ENCODE measurements at places on chromosomes 13 and 19. TPM values are rescaled to one million over a fixed set of nuclear protein-coding genes. Genes with fewer than 3 reads are reported as not detected.

DNA sequence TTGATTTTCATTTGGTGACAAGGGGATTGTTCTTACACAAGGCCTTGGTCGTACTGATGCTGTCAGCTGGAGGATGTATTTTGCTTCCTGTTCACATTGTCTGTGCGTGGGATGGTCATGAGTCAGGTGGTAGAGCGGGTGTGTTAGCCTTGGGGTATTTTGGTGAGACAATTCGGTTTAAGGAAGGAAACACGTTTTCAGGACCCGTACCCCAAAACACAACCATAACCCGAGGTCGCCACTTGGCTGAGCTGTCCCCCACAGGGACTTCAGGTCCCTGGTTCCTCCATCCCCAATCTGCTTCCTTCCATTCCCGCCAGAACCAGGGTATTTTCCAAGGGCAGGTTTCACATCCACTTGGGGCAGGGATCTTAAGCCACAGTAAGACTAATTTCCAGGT, 15.0 kb downstream of the MYO9B start:
- DNase-seq, result no peak

GRCh38 chr19:51377422-51377821, 5.0 kb upstream of the NKG7 start:
- DNase-seq, result no peak

- DNase-seq, result no peak
Observed at GRCh38 chr13:99506634-99507033, 5.4 kb downstream of the TM9SF2 start.

DNA sequence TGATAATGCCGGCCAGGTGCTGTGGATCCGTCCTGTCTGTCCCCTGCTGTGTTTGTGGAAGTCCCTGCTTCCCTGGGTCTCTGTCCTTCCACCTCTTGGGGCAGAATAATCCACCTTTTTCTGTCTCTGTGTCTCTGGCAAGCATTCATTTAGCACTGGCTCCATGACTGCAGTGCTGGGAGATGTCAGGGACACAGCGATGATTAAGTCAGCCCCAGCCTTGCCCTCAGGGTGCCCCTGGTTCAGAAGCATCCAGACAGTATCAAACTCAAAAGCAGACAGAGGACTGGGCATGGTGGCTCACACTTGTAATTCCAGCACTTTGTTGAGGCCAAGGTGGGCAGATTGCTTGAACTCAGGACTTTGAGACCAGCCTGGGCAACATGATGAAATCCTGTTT, 1.5 kb downstream of the HIPK4 start:
- DNase-seq, result no peak

DNA sequence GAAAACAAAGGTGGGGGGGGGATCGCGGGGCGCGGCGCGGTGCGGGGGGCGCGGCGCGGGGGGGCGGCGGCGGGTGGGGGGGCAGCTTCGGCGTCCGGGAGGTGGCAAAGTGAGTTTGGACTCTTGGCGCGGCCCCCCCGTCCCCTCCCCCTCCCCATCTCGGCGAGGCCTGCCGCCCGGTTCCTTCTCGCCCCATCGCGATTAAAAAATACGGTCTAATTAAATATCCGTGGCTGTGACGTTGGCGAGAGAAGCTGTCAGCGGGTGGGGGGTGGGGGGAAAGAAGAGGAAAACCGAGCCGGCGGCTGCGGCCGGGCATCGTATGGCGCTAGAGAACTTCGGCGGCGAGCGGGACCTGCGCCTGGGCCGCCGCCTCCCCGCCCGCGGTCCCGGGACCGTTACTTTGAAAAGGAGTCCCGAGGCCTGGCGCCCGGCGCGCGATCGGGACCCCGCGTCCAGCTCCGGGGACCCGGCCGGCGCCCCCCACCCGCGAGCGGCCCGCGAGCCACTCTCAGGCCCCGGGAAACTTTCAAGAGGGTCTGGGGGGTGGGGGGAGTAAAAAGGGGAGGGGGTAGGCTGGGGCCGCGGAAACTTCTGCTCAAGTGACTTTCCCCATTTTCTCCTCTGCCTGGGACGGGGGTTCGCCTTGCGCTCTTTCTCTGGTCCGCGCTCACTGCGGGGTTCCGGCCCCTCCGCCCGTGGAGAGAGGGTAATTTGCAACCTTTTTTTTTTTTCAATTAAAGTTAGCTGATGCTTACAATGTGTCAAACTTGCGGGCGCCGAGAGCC, 146.3 kb upstream of the ZNF536 start:
- no peak for DNase-seq

- DNase-seq, result no peak
Observed at GRCh38 chr13:78680576-78681350, 21.8 kb upstream of the OBI1 start.

GRCh38 chr13:49516467-49516866, 20.7 kb downstream of the PHF11 start:
- no peak for DNase-seq

SPACA4 gene
- polyA plus RNA-seq, result not detected

GRCh38 chr13:40966298-40966697, 52.8 kb downstream of the ELF1 start:
- no peak for DNase-seq

- DNase-seq, result no peak
Observed at GRCh38 chr19:53545271-53546065, 7.5 kb downstream of the ZNF331 start.

DNA sequence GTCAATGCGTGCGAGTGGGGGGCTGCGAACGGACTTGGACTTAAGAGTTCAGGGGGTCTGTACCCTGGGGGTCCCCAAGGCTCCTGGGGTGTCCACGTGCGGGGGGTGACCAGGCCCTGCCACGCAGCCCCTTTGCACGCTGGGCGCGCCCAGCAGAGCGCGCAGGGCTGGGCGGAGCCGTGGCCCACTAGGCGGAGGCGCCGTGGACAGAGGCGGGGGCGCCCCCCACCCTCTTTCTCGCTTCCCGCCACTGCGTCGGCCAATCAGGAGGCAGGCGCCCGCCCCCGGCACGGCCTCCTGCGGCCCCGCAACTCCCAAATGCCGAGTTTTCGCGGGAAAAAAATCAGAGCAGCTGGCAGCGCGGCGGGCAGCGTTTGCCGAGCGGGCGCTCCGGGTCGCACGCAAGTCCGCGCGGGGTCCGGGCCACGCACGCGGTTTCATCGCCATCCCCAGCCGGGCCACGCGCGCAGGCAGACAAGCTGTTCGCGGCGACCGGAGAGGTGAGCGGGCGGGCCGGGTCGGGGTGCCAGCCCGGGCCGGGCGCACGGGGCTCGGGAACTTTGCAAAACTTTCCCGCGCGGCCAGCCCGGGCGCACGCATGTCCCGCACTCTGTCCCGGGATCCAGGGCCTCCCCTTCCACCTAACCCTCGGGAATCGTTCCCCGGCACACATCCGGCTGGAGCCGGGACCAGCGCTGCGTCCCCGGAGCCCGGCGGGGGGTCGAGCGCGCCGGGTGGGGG, at the start of gene UHRF1:
Gene UHRF1 (plus strand): TSS at position 346 of the 741 bp plus-strand sequence. CDS start 1,385 bp downstream, outside the sequence.
- no peak for DNase-seq

HCST gene
- 122 TPM for polyA plus RNA-seq

- no peak for DNase-seq
Observed at GRCh38 chr13:23321535-23322241, 111.8 kb downstream of the SACS start.

- DNase-seq, result no peak
Observed at GRCh38 chr13:80386002-80386401, 45.1 kb upstream of the SPRY2 start.

GRCh38 chr13:79307866-79308298, 98.2 kb downstream of the RBM26 start:
- no peak for DNase-seq

DNA sequence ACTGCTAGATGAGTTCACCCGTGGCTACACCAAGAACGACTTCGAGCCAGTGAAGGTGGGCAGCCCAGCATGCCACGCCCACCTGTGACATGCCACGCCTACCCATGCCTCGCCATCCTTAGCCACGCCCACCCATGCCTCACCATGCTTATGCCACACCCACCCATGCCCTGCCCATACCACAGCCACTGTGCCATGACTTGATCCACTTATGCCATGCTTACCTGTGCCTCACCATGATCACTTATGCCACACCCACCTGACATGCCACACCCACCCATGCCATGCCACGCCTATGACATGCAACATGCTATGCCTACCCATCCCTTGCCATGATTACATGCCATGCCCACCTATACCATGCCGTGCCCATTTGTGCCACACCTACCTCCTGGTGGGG, 12.9 kb upstream of the USE1 start:
- peak; percentile 56 for DNase-seq

ZNF44 gene
- polyA plus RNA-seq, result 10.8 TPM

- DNase-seq, result no peak
Observed at GRCh38 chr13:22243469-22244163, 572.7 kb downstream of the FGF9 start.

EPSTI1 gene
- 11.4 TPM for polyA plus RNA-seq

KIR3DL2 gene
- polyA plus RNA-seq, result 0.59 TPM

- DNase-seq, result no peak
Observed at GRCh38 chr19:28426110-28426729, 786.7 kb downstream of the UQCRFS1 start.

DNA sequence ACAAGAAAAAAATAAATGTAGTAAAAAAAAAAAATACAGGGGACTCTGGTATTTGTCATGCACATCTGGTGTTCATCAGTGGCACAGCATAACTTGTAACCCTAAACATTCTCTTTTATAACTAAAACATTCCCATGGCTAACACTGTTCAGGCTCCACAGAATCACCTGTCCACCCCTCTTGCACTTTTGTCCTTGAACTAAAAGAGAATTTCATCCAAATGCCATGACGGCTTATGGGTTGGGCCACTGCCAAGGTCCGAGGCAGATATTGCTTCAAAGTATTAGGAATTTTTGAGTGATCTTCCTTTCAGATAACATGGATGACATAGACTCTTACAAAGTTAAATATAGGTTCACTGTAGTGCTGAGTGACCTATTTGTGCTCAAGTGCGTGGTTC, 25.7 kb upstream of the SERP2 start:
- DNase-seq, result no peak

DNA sequence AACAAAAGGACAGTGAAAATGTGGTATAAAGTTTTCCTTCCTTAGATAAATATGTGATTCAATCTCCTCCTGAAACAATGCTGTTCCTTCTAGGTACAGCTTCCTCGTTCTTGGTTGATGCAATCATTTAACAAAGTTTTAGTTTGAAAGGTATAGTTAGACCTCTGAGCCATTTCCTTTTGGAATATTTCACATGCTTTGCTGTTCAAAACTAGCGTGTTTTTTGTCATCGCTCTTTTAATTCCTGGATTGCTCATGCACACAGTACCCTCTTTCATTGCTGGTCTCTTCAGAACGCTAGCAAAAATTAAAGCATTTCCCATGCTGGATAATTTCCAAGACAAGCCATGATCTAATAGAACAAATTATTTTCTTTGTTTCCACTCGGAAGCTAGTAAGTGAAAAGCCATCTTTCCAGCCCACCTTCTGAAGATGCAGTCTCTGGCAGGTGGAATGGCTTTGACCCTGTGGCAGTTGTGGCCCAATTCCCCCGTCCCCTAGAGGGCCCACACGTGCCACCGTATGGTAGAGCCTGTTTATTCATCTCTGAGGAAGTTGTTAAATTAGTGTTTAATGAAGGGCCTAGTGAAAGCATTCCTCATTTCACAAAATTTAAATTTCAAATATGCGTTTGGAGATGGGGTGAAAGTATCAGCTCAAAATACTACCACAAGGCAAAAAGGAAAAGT, 1040.6 kb upstream of the SLC10A2 start:
- no peak for DNase-seq

CFD gene
- 25.3 TPM for polyA plus RNA-seq

All from spleen (tissue), 13 donors.